ENCODE measurements at places on chromosomes 2 and 18. TPM values are rescaled to one million over a fixed set of nuclear protein-coding genes. Genes with fewer than 3 reads are reported as not detected.

DNA sequence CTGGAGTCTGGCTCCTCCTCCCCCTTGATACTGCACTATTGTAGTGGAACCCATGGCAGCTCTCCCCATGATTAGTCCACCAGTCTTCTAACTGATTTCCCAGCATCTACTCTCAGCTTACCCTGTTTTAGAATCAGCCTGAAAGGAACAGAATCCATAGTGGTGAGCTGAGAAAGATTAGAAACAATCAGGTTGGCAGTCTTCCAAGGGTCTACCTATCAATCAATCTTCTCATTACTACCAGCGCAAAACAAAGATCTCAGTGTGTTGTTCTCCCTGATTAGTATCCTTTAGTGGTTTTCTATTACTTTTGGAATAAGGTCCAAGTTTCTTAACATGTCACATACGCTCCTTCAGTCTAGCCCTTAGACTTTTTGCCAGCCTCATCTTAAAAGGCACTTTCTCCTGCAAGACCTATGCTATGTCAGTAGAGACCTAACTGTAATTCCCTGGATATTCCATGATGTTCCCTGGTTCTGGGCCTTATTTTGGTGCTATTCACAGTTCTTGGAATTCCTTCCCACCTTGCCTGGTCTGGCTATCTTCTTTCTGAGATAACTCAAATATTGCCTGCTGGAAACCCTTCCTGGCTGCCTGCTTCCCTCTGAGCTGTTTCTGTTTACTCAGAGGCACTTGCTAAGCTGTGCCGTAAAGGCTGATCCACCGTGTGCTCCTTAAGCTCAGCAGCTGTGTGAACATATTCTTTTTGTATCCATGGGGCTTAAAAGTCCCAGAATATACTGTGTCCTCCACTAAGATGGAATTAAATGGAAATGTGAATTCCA, 32.6 kb downstream of the LAMA3 start:
- no peak for DNase-seq

DNA sequence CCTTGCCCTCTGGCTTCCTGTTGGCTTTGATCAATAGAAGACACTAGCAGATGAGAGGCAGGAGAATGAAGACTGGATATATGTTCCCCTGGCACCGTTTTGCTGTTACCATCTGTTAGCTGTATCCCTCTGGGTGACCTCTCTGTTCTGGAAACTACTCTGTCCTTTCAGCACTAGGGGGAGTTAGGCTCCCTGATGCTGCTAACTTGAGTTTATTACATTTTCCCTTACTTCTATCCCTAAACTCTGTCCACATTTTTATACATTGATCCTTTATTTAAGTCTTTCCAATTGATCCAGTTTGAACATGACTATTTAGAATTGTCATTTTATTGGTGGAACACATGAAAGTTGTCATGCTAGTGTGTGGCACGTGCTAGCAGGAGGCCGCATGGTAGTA, 1014.3 kb upstream of the CDH2 start:
- peak; percentile 10 for DNase-seq

GRCh38 chr2:223863491-223863890, 26.1 kb upstream of the AP1S3 start:
- no peak for DNase-seq

DNA sequence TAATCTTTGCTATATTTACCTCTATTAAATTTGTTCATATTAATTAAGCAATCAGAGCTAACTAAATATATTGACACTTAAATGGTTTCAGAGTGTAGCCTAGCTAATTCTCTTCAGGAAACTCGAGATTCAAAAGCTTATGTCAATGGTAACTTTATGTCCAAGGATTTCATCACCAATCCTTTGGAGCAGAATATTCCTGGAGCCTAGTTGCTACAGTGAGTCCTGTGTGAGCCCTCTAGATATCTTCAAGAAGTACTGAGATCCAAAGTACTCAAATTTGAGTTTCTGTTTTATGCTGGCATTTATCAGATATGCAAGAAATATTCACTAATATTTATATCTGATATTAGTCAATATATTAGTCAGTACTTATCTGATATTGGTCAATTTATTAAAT, 31.3 kb downstream of the DTNA start:
- DNase-seq: no peak

DNA sequence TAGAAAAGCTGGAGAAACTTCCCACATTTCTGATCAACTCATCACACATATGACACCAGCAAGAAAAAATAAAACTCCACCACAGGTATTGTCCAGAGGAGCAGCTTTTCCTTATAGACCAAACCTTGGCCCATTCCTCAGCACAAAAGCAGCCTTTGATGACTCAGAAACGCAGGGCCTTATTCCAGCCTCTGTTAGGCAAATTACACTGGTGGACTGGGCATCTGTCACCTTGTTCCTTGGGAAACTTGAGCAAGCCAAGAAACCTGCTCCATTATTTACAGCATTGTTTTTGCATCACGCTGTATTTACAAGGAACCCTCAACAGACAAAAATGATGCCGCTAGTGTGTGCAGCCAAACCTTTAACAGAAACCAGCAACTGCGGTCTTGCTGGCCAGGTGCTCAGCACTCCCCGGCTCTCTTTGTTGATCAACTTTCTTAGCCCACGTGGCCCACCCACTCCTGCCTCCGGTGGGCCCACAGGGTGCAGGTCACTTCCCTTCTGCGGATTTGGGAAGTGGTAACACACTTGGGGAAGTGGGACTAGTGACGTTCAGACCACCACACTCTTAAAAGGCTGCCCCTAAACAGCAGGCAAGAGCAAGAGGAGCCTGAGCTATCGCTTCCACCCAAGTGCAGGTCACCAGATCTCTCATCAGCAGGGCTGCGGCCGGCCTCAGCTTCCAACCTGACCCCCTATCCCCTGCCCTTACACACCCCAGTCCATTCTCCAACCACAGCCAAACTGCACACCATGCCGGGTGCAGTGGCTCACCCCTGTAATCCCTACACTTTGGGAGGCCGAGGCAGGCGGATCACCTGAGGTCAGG, 1.5 kb downstream of the AP1S3 start:
- DNase-seq: no peak

Gene SLC19A3
- 1.7 TPM for total RNA-seq

Gene CTNNA2
- 2.6 TPM for total RNA-seq

Gene ATG9A
- 32.5 TPM for total RNA-seq

Measured in H7 (cell line).